ENCODE measurements at places on chromosomes 3 and 15. TPM values are rescaled to one million over a fixed set of nuclear protein-coding genes. Genes with fewer than 3 reads are reported as not detected.
A peak's percentile ranks its signal among the peaks of the same experiment; 100 is the strongest.

- DNase-seq: no peak
These were observed 16.2 kb downstream of the MRAS start for GRCh38 chr3:138364356-138365252.

- no peak for DNase-seq
These were observed 200.7 kb downstream of the MBNL1 start for GRCh38 chr3:152469248-152470025.

GRCh38 chr15:56327721-56328502 lies 37.3 kb upstream of the TEX9 start:
- DNase-seq: peak; percentile 96

GRCh38 chr3:127170814-127171213 lies 22.1 kb upstream of the PRR23E start:
- DNase-seq: no peak

DNA sequence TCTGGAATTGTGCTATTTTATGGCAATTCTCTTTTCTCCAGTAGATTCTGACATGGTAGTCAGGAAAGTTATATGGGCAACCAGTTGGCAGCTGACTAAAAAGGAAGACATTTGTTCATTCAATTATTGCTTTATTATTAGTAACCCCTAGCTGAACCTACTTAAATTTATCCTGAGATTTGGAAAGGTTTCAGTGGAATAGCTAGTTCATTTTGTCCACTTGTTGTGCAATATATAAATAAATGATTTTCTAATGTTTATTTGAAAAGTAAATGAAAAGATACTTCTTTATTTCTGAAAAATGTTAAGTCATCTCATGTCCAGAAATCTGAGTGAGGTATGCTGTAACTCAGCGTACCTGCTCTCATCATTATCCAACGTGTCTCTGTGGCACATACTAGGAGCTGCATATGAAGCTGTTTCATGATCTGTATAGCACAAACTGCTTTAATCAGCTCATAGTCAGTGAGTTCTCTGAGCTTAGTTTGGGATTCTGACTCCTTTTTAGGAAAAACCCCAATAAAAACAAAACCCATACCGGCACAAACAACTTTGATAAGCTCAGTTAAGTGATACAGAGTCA lies 35.9 kb downstream of the RARB start:
- DNase-seq: no peak

DNA sequence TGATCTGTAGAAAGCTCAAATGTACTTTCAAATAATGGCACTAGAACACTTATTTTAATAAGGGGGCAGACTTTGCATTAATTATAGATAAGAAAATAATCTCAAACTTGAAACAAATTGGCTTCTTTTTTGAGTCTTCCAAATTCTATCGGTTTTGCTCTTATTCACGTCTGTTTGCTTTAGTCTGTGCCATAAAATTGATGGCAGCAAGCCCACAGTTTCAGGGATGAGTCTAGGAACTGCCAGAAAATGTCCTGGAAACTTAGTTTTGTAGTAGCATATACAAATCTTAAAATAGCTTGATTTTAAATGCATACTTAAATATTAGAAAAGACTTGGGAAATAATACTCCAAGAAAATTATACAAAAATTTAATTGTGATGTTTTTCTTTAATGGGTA lies 39.7 kb downstream of the BCHE start:
- no peak for DNase-seq

DNA sequence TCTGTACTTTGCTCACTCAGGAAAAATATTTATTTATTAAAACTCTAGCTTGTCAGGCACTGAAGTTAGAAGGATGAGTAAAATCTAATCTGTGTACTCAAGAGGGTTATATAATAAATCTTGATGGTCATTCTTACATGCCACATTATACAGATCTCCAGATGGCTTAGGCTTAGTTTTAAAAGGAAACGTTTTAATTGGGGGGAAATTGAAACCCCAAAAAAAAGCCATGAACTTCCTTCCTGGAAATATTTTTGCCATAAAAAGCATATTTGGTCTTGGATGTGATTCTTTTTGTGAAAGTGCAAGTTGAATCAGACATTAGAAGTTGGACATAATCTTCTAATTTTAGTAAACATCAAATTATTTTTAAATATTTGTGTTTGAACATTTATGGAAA lies 6.0 kb downstream of the SENP8 start:
- DNase-seq: no peak

- DNase-seq: no peak
These were observed 26.0 kb downstream of the NBEAL2 start for GRCh38 chr3:47005212-47006144.

- DNase-seq: no peak
These were observed 32.6 kb upstream of the SENP5 start for GRCh38 chr3:196835086-196835485.

GRCh38 chr3:13853978-13854296 lies 25.9 kb downstream of the WNT7A start:
- peak; percentile 98 for DNase-seq

DNA sequence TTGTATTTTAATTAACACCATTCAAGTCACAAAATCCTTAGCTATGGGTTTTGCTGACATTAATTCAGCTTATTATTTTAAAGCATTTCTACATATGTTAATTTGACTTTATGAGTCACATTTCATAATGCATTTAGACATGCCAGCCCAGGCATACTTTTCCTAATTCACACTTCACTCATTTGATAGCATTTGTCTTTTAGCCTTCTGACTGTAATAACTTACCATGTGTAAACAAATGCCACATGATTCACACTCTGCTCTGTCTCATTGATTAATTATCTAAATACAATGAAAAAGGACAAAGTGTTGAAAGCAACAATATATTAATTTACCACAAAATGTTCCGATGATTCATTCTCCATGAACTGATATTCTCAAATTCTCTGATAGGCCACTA lies 927.8 kb upstream of the EPHA6 start:
- DNase-seq: no peak

- DNase-seq: no peak
These were observed 19.2 kb upstream of the C15orf39 start for GRCh38 chr15:75182187-75183131.

- DNase-seq: no peak
These were observed 118.1 kb upstream of the SLC6A11 start for GRCh38 chr3:10697918-10698317.

GRCh38 chr3:187841560-187841959 lies 96.3 kb upstream of the BCL6 start:
- DNase-seq: no peak

- DNase-seq: no peak
These were observed 227.5 kb upstream of the COL8A1 start for GRCh38 chr3:99410789-99411311.

DNA sequence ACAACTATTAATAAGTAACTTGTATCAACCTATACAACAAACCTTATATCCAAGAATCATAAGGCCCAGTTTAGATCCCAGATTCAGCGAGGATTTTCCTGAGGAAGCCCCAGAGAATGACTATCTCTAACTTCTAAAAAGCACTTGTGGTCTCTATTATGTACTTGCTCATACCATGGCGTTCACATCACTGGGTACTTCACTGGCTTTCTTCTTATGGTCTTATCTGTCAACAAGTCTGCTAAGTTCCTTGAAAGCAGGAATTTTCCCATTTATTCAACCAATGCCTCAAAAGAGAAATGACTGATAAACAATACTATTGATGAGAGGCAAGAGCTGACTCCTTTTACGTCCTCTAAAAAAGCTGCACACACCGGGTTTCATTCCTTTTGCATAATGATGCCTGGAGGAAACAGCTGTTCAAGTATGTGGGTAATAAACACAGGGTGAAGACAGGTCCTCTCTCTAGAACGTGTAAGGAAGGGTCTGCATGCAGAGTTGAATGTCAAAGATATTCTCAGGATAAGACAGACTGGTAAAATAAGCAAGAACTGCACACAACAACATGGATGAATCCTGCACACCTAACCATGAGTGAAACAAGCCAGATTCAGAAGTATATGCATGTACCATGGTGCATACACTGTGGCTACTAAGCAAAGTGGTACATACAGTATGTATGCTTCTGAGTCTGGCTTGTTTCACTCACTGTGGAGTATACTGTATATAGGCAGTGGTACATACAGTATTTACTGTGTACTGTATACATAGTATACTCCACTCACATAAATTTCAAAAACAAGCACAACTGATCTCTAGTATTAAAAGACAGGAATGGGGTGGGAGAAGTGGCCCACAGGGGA lies 408.7 kb downstream of the SHQ1 start:
- DNase-seq: no peak

- no peak for DNase-seq
These were observed 316.7 kb upstream of the AGTR1 start for GRCh38 chr3:148381051-148381450.

DNA sequence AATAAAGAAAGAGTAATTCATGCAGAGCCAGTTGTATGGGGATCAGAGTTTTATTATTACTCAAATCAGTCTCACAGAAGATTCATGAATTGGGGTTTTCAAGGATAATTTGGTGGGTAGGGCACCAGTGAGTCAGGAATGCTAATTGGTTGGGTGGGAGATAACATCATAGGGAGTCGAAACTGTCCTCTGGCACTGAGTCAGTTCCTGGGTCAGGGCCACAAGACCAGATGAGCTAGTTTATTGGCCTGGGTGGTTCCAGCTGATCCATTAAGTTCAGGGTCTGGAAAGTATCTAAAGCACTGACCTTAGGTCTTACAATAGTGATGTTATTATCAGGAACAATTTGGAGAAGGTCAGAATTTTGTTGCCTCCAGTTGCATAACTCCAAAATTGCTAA lies 998.6 kb upstream of the EPHA6 start:
- no peak for DNase-seq

- no peak for DNase-seq
These were observed 266.8 kb downstream of the TLE3 start for GRCh38 chr15:69830876-69831275.

- no peak for DNase-seq
These were observed 23.1 kb downstream of the IQGAP1 start for GRCh38 chr15:90411176-90411575.

GRCh38 chr15:66388576-66388975 lies 1.9 kb downstream of the MAP2K1 start:
- DNase-seq: no peak

GRCh38 chr15:70385711-70386110 lies 288.0 kb upstream of the TLE3 start:
- no peak for DNase-seq

DNA sequence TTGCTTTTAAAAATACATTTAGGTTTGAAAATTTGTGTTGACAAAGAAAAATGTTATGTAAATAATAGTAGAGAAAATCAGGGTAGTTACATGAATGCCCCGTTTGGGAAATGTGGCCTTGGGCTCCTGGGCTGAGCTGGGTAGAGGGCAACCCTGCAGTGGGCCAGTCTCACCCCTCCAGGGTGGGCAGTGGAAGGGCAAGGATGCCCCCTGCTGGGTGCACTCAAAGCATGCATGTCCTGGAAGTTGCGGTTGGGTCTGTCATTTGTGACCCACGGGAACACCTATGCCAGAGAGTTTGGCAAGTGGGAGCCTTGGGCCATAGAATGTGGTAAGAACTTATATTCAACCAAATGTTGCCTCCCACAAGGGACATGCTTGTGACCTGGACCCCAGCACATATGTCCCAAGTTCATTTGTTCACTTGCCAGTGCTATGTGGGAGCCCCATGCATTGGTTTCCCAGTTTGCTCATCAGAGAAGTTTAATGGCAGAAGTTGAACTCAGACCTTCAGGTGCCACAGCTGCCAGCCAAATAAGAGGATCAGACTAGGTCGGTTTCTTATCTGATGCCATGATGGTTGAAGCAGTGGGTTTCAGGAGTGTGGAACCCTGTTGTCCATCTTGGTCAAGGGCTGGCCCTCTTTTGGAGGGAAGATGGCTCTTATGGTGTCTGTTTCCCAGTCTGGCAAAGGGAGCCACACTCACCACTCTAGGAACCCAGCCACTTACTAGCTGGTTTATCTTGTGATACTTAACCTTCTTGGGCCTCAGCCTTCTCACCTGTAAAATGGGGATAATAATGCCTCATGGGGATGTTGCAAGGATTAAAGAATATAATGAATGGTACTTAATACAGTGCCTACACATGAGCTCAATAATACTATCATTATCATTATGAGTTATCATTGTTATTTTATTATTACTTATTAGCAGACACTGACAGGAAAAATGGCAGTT lies 2.5 kb upstream of the PLCB2 start:
- DNase-seq: no peak

- DNase-seq: no peak
These were observed 597.6 kb downstream of the AGBL1 start for GRCh38 chr15:86677278-86677677.

DNA sequence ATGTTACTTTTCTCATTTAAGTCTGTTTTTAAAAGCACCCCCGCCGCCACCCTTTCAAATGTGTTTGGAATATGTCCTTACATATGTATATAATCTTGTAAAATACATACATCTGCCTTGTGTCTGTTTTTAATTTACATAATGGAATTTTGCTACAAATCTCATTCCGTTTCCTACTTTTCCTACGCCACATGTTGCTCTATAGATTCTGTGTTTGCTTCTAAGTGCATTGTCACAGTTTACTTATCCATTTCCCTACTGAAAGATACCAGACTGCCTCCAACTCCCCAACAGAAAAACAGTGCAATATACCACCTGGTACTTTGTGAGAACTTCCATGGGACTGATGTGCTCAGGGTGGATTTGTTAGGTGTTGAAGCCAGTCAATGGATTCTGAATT lies 70.2 kb downstream of the ABHD5 start:
- no peak for DNase-seq

DNA sequence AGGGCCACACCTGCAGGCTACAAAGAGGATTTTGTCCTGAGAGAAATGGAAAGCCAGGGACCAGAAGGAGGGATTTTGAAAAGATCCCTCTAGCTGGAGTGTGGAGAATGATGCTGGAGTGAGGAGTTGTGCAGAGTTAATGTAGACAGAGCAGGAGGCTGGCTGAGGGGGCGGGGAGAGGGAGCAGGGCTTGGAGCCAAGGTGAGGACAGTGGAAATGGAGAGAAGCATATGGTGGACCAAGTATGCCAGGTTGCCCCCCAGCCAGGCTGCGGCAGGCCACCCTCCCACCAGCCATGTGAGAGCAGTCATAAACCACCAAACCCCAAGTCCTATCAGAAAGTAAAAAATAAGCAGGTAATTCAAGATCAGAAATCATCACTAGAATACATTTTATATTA lies 14.7 kb downstream of the RARRES1 start:
- no peak for DNase-seq

ZNF860 gene
- 7.9 TPM for total RNA-seq

SCN11A gene
- not detected for total RNA-seq

IMPG2 gene
- 0.03 TPM for total RNA-seq

ATP8B4 gene
- total RNA-seq: not detected

GPR171 gene
- total RNA-seq: not detected

C3orf49 gene
- not detected for total RNA-seq

ST8SIA2 gene
- total RNA-seq: 1.5 TPM

LRRC3B gene
- not detected for total RNA-seq

CPB1 gene
- not detected for total RNA-seq

Measured in foreskin keratinocyte (primary cell).